ENCODE measurements at places on chromosomes 16 and 17. TPM values are rescaled to one million over a fixed set of nuclear protein-coding genes. Genes with fewer than 3 reads are reported as not detected.

DNA sequence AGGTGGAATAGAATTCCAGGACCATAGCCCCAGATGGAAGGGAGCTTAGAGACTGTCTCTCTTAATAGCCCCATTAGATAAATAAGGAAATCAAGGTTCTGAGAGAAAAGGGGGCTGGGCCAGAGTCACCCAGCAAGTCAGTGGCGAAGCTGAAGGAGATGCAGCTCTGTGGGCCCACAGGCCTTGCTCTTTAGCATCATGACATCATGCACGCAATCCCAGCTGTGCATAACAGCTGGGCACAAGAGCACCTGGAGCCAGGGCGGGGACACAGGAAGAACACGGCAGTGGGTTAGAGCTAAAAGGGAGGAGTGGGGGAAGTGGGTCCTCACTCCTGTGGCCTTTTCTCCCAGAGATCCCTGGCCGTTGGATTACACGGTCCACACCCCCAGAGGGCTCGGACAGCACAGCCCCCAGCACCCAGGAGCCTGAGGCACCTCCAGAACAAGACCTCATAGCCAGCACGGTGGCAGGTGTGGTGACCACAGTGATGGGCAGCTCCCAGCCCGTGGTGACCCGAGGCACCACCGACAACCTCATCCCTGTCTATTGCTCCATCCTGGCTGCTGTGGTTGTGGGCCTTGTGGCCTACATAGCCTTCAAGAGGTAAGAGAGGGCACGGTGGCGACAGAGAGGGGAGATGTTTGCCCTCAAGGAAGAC, 15.1 kb downstream of the NGFR start:
- no peak for ATAC-seq

- ATAC-seq = no peak
Measured at GRCh38 chr16:56870276-56870888, 5.4 kb downstream of the SLC12A3 start.

Gene NOXO1
- not detected for total RNA-seq

GRCh38 chr16:9139965-9140364, 48.5 kb downstream of the HAPSTR1 start:
- ATAC-seq = no peak

- ATAC-seq = no peak
Measured at GRCh38 chr17:79562931-79563210, 48.0 kb downstream of the RBFOX3 start.

Gene KCNJ12
- total RNA-seq = 2.9 TPM

Gene CD300H
- total RNA-seq = not detected

DNA sequence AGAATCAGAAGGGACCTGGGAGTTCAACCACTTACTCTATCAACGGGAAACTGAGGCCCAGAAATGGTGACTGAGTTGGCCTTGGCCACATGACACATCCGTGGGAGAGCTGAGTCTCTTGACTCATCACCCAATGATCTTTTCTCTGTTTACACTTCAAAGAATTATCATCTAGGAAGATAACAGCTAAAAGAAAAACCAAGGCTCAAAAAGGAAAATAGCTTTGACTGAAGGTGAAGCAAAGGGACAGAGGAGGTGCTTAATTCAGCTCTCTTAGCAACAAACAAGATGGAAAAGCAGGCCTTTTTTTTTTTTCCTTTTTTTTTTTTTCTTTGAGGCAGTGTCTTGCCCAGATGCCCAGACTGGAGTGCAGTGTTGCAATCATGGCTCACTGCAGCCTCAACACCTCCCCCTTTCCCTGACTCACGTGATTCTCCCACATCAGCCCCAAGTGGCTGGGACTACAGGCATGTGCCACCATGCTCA, 16.7 kb downstream of the ERCC4 start:
- ATAC-seq = peak; percentile 67

DNA sequence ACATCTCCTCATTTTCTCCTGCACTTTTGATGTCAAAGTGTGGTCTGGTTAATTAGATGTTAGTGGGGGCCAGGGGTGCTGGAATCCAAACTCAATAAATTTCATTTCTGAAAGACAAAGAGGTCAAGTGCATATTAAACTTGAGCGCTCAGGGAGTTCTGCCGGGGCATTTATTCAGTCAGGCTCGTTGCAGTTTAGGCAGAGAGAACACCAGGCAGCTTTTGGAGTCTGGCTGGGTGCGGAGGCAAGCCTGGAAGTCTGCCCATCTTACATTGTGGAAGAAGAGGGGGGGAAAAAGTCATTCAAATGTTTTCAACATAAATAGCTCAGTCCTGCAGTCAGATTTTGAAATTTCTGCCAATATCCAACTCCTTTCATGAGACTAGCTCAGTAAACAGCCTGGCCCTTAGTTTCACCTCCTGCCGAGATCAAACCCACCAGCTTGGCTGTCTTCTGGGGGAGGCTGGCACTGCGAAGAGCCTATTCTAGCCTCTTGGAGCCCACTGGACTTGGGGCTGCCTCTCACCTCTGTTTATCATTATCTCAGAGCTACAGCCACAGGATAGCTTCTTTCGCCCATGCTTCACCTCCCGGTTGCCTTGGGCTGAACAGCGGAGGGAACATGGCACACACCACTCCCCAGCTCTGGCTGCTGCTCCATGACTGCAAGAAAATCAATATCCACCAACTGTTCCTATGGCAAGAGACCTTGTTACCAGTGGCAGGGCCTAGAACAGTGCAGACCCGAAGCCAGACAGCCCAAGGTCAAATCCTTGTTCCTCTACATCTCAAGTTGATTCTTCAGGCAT, 177.4 kb upstream of the CDH5 start:
- ATAC-seq = no peak

- peak; percentile 90 for ATAC-seq
Measured at GRCh38 chr17:27609611-27610303, 21.2 kb upstream of the LGALS9 start.

GRCh38 chr16:14955546-14956231, 18.4 kb downstream of the NPIPA1 start:
- ATAC-seq = no peak

Gene LRRC46
- 1.8 TPM for total RNA-seq

DNA sequence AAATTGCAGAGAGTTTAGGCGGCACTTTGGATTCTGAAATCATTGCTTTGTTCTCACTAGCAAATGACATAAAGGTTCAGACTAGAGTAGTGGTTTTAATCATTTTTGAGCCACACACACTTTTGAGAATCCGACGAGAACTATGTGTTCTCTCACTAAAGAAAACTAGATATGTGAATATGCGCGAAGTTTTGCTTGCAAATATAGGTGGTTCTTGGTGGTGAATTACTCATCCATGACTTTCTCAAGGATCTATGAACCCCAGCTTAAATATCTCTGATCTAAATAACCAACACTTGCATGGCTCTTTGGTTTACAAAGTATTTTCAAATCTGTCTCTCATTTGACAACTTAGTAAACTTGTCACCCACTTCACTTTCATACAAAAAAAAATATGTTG, 54.8 kb downstream of the NOG start:
- ATAC-seq = no peak

GRCh38 chr17:39599665-39600231, 8.0 kb downstream of the NEUROD2 start:
- no peak for ATAC-seq

DNA sequence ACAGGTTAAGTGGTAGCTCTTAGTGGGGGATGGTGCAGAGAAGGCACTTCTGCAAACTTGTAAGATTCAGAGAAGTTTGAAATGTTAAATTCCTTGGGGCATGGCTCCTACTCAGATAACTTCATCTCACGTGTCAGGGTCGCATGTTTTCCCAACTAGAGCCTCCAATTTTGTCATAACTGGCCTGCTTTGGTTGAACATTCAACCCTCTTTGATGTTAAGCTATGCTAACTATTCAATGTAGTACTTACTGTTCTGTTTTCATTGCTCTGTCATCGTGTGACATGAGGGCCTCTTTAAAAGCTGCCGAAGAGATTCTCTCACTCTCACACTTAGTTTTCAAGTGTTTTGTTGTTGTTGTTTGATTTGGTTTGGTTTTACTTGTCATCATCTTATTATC, 280.8 kb downstream of the CDH11 start:
- no peak for ATAC-seq

Gene MMP25
- 0.53 TPM for total RNA-seq

DNA sequence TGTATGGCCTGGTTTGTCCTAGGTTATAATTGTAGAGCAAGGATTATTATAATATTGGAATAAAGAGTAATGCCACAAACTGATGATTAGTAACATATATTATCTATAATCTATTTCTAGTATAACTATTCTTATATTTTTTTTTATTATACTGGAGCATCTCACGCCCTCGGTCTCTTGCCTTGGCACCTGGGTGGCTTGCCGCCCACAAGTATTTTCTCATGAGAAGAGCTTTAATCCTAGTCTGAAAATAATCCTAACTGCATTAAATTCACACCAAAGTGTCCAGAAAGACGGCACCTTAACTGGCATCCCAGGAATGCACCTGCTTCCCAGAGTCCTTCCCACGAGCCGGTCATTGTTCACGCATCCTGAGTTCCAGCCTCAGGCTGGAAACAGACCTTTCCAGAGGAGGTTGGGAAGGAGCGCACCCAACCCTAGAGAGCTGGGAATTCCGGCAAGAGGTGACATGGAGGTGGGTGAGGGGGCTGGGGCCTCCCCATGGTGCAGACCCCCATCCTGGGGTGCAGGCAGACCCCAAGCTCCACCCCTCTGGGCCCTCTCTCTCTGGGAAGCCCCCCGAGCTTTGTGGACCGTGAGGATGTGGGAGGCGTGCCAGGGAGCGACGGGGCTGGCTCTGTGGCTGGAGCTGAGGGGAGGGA, 15.9 kb downstream of the CHMP1A start:
- no peak for ATAC-seq

GRCh38 chr16:83940630-83941378, 12.2 kb upstream of the OSGIN1 start:
- ATAC-seq = no peak

Gene CDH8
- 75.8 TPM for total RNA-seq

Gene SPN
- total RNA-seq = 0.33 TPM

Gene PLXDC1
- 0.68 TPM for total RNA-seq

Gene RND2
- total RNA-seq = 1.7 TPM

Gene CACNG1
- total RNA-seq = 0.25 TPM

DNA sequence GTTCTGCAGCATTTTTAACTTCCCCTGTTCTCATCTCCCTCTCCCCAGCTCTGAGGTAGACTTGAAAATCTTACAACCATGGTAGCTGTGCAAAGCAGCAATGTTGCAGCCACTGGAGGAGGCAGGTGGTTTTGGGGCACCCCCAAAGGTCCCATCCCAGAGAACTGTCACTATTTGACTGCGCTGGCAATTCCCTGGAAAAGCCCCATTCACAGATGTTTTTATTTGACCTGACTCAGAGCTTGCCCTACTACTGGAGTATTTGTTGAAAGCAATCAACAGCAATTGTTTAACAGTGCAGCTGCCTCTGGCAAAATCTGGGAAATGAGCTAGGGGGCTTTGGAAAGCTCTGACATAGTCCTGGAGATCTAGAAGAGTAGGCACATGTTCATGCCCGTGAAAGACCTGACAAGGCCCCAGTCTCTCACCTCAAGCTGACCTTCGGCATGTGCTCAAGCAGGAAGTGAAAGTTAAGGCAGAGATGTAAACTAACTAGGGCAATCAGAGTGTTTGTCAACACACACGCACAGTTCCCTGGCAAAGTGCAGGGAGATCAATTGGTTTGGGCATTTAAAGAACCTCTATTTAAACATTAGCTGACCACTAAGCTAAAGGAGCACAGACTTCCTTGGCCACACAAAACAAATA, 19.7 kb upstream of the PIK3R5 start:
- ATAC-seq = no peak

Gene SECTM1
- total RNA-seq = 1.3 TPM

Gene HIC1
- 14.8 TPM for total RNA-seq

Gene TRAF7
- 39.5 TPM for total RNA-seq

DNA sequence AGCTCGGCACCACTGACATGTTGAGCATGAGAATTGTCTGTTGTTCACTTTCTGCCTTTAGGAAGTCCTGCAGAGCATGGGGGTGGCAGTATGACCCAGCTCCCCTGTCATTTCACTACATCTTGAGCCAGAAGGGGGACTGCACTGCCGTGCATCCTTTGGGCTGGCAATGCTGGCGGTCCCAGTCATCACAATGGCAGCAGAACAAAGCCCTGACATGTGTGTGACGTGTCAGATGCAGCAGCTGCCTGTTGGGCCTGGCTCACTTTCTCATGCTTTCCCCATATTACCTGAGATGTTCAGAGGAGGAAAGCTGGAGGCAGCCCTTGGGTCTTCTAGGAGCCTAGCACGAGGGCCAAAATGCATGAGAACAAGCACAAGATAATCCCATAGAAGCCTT, 6.3 kb upstream of the ABAT start:
- no peak for ATAC-seq

DNA sequence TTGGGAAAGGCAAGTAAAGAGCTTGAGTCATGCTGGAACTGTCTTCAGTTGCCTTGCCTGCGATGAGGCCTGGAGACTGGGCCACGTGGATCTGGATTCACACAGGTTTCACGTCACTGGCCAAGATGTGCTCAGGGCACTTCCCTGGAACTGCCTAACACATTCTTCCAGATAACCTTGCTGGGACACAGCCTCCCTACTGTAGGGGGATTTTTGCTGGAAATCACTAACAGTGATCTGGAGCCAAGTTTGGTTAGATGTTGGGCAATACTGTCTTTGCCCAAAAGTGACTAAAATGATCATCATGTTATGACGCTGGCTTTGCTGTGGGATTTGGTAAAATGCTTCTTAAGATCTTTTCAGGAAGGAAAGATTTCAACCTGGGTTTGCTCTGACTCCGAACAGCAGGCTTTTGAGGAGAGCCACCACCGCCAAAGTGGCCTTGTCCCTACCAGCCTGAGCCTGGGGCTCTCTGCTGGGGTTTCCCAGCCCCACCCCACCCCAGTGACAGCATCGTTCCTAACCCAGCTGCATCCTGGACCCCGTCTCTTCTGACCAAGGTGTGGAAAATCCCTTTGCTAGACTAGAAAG, 14.7 kb downstream of the C1QTNF1 start:
- ATAC-seq = no peak

GRCh38 chr17:27199948-27200347, 94.0 kb upstream of the WSB1 start:
- no peak for ATAC-seq

Gene NPTX1
- 0.73 TPM for total RNA-seq

GRCh38 chr17:66054242-66054641, 137.7 kb downstream of the CEP112 start:
- ATAC-seq = no peak

- ATAC-seq = no peak
Measured at GRCh38 chr17:80460429-80460834, 16.0 kb downstream of the NPTX1 start.

Gene TMEM114
- total RNA-seq = 0.38 TPM

Gene ZP2
- not detected for total RNA-seq

Gene TVP23C
- total RNA-seq = 24.8 TPM

Gene ATP2C2
- 0.73 TPM for total RNA-seq

DNA sequence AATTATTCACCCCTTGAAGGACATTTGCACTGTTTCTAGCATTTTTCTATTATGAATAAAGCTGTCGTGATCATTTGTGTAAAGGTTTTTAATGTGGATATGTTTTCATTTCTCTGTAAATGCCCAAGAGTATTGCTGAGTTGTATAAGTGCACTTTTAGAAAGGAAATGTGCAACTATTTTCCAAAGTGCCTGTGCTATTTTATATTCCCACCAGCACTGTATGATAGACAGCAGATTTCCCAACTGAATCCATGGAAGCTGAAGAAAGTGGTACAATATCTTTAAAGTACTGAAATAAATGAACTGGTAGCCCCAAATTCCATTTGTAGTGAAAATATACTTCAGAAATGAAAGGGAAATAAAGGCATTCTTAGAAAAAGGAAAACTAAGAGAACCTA, 238.4 kb downstream of the BCAS3 start:
- ATAC-seq = no peak

Gene ABCA6
- 0.55 TPM for total RNA-seq
